ENCODE measurements at places on chromosomes 5 and 9. TPM values are rescaled to one million over a fixed set of nuclear protein-coding genes. Genes with fewer than 3 reads are reported as not detected.

Gene ORM2
- total RNA-seq = not detected

Gene IFNB1
- total RNA-seq = not detected

Gene ZNF300
- 8.7 TPM for total RNA-seq

Gene MELK
- total RNA-seq = 17.4 TPM

Gene GNAQ
- 32.8 TPM for total RNA-seq

Gene OBP2B
- total RNA-seq = not detected

Gene REEP2
- 56.6 TPM for total RNA-seq

Gene PIP5K1B
- 5.0 TPM for total RNA-seq

- H3K27me3 ChIP-seq = no peaks in the 10 kb centered on the region
- H3K36me3 ChIP-seq = peaks cover 38% of the 10 kb centered on the region
- H3K27ac ChIP-seq = no peak overlapping the region
- no peak for DNase-seq
These were observed 8.7 kb downstream of the TOR1A start for GRCh38 chr9:129815278-129815677.

DNA sequence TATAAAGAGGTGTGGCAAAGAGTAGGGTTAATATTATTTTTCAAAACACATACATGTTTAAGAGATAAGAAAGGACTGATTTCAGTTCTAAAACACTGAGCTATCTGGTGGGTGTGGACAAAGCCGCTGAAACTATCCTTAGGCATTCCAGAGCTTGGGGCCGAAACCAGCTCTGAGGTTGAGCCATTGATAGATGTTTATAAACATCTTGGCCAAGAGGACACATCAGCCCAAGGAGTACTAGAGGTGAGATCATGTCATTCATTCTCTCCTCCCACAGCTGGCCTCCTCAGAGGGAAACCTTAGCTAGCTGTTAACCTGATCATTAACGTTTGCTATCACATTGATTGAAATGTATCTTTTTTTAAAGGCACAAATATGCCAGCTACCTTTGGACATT is 89.9 kb downstream of the NLN start:
- peaks cover 9% of the 10 kb centered on the region for H3K36me3 ChIP-seq
- H3K27ac ChIP-seq = no peak overlapping the region
- no peaks in the 10 kb centered on the region for H3K4me1 ChIP-seq
- H3K27me3 ChIP-seq = no peaks in the 10 kb centered on the region
- DNase-seq = no peak
- no peak overlapping the region for H3K4me3 ChIP-seq

- no peaks in the 10 kb centered on the region for H3K4me1 ChIP-seq
- no peak overlapping the region for H3K27ac ChIP-seq
- no peak overlapping the region for H3K4me3 ChIP-seq
- H3K27me3 ChIP-seq = no peaks in the 10 kb centered on the region
- no peaks in the 10 kb centered on the region for H3K36me3 ChIP-seq
These were observed 170.9 kb upstream of the CHD1 start for GRCh38 chr5:99099691-99100090.

DNA sequence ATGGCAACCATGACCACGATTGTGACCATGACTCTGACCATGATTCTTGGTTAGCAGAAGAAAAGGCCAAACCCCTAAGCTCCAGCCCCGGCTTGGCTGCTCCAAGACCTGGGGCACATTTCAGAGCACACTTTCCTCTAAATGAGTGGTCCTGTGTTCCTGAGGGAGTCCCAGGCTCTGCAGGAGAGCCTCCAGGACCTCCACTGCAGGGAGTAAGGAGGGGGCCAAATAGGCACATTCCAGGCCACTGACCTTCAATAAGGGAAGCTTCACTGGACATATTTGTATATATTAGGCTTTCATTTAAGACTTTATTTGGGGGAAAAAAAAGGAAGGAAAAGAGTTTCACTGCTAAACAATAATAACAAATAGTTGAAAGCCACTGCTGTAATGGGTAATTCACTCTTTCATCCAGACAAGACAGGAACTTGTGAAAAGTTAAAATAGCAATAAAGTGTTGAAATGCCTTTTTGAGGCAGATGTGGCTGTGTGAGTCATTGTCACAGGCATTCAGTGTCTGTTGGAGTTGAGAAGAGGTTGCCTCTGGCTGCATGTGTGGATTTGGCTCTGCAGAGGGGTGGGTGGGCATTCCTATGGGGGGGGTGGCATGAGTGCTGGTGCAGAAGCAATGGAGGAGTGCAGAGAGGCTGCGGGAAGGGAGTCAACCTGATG is 63.9 kb upstream of the TGFBR1 start:
- no peak overlapping the region for H3K27ac ChIP-seq
- H3K4me1 ChIP-seq = no peaks in the 10 kb centered on the region
- no peaks in the 10 kb centered on the region for H3K27me3 ChIP-seq
- no peak overlapping the region for H3K4me3 ChIP-seq
- H3K36me3 ChIP-seq = no peaks in the 10 kb centered on the region
- peak; percentile 71 for DNase-seq

GRCh38 chr9:112285056-112285455 is 48.4 kb downstream of the PTBP3 start:
- no peak for DNase-seq
- H3K27ac ChIP-seq = no peak overlapping the region
- no peaks in the 10 kb centered on the region for H3K36me3 ChIP-seq
- no peaks in the 10 kb centered on the region for H3K27me3 ChIP-seq
- no peak overlapping the region for H3K4me3 ChIP-seq
- no peaks in the 10 kb centered on the region for H3K4me1 ChIP-seq

- no peak for DNase-seq
- H3K4me3 ChIP-seq = peak overlapping the region; percentile 7
- peaks cover 25% of the 10 kb centered on the region for H3K27me3 ChIP-seq
- H3K36me3 ChIP-seq = no peaks in the 10 kb centered on the region
- H3K27ac ChIP-seq = no peak overlapping the region
- peaks cover 20% of the 10 kb centered on the region for H3K4me1 ChIP-seq
These were observed 35.7 kb upstream of the MSX2 start for GRCh38 chr5:174688441-174689354.

- H3K36me3 ChIP-seq = no peaks in the 10 kb centered on the region
- no peak overlapping the region for H3K27ac ChIP-seq
- H3K4me1 ChIP-seq = no peaks in the 10 kb centered on the region
- no peaks in the 10 kb centered on the region for H3K27me3 ChIP-seq
- no peak overlapping the region for H3K4me3 ChIP-seq
These were observed 352.6 kb downstream of the CDH12 start for GRCh38 chr5:22500556-22500955.

- no peak for DNase-seq
- no peaks in the 10 kb centered on the region for H3K27me3 ChIP-seq
- H3K27ac ChIP-seq = no peak overlapping the region
- no peak overlapping the region for H3K4me3 ChIP-seq
These were observed 1.1 kb upstream of the DNAJC21 start for GRCh38 chr5:34928267-34928666.

- DNase-seq = no peak
- H3K4me3 ChIP-seq = no peak overlapping the region
- H3K27me3 ChIP-seq = no peaks in the 10 kb centered on the region
- H3K36me3 ChIP-seq = no peaks in the 10 kb centered on the region
- H3K4me1 ChIP-seq = peaks cover 13% of the 10 kb centered on the region
- no peak overlapping the region for H3K27ac ChIP-seq
These were observed 15.2 kb downstream of the LIFR start for GRCh38 chr5:38541174-38541725.

GRCh38 chr5:39891376-39891775 is 466.6 kb upstream of the DAB2 start:
- no peak overlapping the region for H3K4me3 ChIP-seq
- no peaks in the 10 kb centered on the region for H3K36me3 ChIP-seq
- no peak overlapping the region for H3K27ac ChIP-seq
- peak; percentile 31 for DNase-seq
- H3K4me1 ChIP-seq = no peaks in the 10 kb centered on the region

DNA sequence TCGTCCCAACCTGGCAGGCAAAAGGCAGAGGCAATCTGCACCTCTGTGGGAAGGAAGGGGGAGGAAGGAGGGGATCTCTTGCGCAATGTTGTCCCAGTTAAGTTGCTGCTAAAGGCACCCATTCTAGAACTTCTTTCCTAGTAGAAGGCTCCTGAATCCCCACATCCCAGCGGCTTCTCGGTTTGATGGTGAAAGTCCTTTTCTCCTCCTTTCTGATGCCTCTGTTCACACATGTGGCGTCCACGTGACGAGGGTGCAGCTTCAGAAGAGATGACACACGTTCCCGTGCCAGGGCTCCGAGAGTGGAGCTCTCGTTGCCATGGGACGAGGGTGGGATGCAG is 96.9 kb upstream of the FCN2 start:
- H3K27ac ChIP-seq = no peak overlapping the region
- DNase-seq = no peak
- H3K4me1 ChIP-seq = peaks cover 12% of the 10 kb centered on the region
- H3K27me3 ChIP-seq = no peaks in the 10 kb centered on the region
- no peaks in the 10 kb centered on the region for H3K36me3 ChIP-seq
- no peak overlapping the region for H3K4me3 ChIP-seq

GRCh38 chr9:104104360-104104759 is 10.3 kb downstream of the SMC2 start:
- no peak overlapping the region for H3K4me3 ChIP-seq
- H3K36me3 ChIP-seq = peaks cover 15% of the 10 kb centered on the region
- H3K4me1 ChIP-seq = no peaks in the 10 kb centered on the region
- no peak overlapping the region for H3K27ac ChIP-seq

DNA sequence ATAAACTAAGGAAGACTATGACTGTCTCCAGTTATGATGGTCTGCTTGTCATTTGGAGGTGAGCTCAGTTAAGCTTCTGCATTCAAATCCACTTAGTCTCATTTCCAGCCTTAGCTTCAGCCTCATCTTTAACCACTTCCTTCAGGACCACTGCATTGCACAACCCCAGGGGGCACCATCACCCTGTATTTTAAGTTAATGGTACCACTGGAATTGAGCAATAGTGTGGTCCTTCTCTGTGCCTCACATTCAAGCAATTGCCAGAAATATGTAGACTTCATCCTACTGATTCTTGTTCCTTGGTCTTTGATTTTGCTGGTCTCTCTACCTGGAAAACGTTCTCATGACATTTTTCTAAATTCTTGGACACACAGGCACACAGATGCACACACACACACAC is 131.5 kb upstream of the PTPN3 start:
- H3K36me3 ChIP-seq = no peaks in the 10 kb centered on the region
- peaks cover 3% of the 10 kb centered on the region for H3K27me3 ChIP-seq
- H3K4me1 ChIP-seq = peaks cover 9% of the 10 kb centered on the region
- H3K27ac ChIP-seq = no peak overlapping the region
- no peak overlapping the region for H3K4me3 ChIP-seq

DNA sequence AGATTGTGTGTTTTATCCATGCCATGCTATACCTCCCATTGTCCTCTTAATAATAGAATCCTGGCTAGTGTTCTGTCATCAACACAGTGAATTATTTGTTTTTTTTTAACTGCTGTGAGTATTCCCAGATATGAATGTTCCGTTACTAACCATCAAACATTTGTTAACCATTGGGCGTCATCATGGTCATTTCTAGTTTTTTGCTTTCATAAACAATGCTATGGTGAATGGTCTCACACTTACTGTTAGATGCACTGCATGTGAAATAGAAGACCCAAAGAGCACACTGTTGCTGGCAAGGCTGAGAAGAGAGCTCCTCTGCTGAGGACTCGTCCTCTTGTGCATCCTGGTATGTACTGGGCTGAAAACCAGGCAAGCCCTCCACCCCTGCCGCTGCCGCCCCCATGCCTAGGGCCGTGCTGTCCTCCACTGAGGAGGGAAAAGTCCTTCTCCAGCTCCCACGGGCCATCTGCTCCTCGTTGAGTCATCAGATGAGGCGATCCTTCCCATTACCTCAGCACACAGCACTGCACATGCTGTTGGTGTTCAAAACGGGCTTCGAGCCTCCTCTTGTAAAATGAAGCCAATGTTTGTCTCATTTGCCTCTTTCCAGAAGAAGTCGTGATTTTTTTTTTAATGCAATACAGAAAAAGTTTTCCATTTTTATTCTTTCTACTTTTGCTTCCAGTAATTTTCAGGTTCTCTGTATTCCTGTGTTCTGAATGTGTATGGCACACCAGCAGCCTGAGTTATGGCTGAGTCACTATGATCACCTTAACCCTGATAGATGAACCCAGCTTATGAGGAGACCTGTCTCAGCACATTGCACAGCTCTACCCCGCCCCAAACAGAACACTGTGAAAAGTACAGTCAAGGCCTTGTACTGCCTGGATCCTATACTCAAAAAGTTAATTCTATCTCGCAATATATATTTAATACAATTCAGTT is 219.0 kb downstream of the AOPEP start:
- H3K27me3 ChIP-seq = no peaks in the 10 kb centered on the region
- no peak overlapping the region for H3K4me3 ChIP-seq
- peaks cover 18% of the 10 kb centered on the region for H3K4me1 ChIP-seq
- H3K27ac ChIP-seq = no peak overlapping the region
- no peaks in the 10 kb centered on the region for H3K36me3 ChIP-seq
- DNase-seq = no peak

- no peak overlapping the region for H3K27ac ChIP-seq
- no peaks in the 10 kb centered on the region for H3K36me3 ChIP-seq
- no peaks in the 10 kb centered on the region for H3K4me1 ChIP-seq
- H3K27me3 ChIP-seq = no peaks in the 10 kb centered on the region
These were observed 496.7 kb downstream of the ENC1 start for GRCh38 chr5:74143721-74144330.

- no peaks in the 10 kb centered on the region for H3K36me3 ChIP-seq
- no peaks in the 10 kb centered on the region for H3K27me3 ChIP-seq
- no peak overlapping the region for H3K27ac ChIP-seq
- no peak for DNase-seq
- no peak overlapping the region for H3K4me3 ChIP-seq
These were observed 2.2 kb upstream of the S1PR3 start for GRCh38 chr9:88988796-88989641.

DNA sequence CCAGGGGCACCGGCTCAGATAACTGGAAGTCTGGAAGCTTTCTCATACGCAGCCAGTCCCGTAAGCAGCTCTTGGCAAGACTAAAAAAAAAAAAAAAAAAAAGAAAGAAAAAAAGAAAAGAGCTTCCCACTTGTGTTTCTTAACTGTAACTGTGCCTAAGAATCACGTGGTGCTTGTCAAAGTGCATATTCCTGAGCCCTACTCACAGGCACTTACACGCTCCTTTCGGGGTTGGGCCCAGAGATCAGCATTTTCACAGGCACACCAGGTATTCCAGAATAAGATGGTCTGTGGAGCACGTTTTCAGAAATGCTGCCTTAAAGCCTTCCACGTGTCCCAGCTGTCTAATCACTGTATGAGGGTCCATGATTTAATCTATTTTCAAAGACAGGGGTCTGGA is 22.6 kb upstream of the SH3GL2 start:
- no peaks in the 10 kb centered on the region for H3K36me3 ChIP-seq
- no peak overlapping the region for H3K4me3 ChIP-seq
- no peak for DNase-seq
- H3K27ac ChIP-seq = no peak overlapping the region
- no peaks in the 10 kb centered on the region for H3K4me1 ChIP-seq

DNA sequence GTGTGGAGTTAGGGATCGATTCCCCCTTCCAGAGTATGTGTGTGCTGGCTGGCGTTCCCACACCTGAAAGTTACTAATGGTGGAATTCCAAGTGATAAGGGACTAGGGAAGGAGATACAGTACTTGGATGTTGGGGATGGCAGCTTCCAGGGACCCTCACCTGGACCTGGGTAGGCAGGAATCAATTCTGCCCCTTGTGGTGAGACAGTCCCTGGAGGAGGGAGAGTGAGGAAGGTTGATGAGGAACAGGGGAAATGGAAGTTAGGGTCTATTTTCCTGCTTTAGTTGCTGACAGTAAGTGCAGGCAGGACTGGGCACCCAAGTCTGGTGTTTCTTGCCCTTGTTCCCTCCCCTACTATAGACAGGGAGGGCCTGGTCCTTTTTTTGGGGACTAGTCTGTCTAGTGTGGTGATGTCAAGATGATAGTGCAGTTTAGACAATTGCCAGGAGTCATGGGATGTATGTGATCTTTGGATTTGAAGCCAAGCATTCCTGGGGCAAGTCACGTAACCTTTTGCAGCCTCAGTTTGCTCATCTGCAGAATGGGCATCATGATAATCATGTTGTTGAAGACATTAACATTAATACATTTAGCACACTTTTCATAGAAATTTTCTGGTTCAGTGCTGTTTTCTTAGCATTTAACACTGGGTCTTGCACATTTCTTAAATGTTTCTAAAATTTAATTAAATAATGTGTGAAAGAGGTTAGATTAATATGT is 51.7 kb downstream of the DAB2IP start:
- no peak for DNase-seq
- no peak overlapping the region for H3K4me3 ChIP-seq
- no peaks in the 10 kb centered on the region for H3K36me3 ChIP-seq

All from cardiac muscle cell (in vitro differentiated cells and primary cell).